GM12878 (cell line): ENCODE measurements at places on chromosomes 1 and 21. TPM values are rescaled to one million over a fixed set of nuclear protein-coding genes. Genes with fewer than 3 reads are reported as not detected.
A peak's percentile ranks its signal among the peaks of the same experiment; 100 is the strongest.

- H3K27ac ChIP-seq = no peak overlapping the region
- DNase-seq = no peak
- peaks cover 5% of the 10 kb centered on the region for H3K36me3 ChIP-seq
- no peaks in the 10 kb centered on the region for H3K27me3 ChIP-seq
Measured at GRCh38 chr1:24828887-24829192, 83.6 kb downstream of the CLIC4 start.

DNA sequence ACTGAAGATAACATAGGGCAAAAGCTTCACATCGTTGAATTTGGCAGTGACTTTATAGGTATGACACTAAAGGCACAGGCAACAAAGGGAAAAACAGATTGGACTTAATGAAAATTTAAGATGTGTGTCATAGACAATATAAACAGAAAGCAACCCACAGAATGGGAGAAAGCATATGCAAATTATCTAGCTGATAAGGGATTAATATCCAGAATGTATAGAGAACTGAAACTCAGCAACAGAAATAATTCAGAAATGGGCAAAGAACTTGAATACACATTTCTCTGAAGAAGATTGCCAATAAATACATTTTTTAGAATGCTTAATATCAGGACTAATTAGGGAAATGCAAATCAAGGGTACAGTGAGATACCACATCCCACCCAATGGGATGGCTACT is 55.2 kb upstream of the ANGPTL1 start:
- H3K27me3 ChIP-seq = no peaks in the 10 kb centered on the region
- no peak overlapping the region for H3K4me3 ChIP-seq
- no peak overlapping the region for H3K27ac ChIP-seq

DNA sequence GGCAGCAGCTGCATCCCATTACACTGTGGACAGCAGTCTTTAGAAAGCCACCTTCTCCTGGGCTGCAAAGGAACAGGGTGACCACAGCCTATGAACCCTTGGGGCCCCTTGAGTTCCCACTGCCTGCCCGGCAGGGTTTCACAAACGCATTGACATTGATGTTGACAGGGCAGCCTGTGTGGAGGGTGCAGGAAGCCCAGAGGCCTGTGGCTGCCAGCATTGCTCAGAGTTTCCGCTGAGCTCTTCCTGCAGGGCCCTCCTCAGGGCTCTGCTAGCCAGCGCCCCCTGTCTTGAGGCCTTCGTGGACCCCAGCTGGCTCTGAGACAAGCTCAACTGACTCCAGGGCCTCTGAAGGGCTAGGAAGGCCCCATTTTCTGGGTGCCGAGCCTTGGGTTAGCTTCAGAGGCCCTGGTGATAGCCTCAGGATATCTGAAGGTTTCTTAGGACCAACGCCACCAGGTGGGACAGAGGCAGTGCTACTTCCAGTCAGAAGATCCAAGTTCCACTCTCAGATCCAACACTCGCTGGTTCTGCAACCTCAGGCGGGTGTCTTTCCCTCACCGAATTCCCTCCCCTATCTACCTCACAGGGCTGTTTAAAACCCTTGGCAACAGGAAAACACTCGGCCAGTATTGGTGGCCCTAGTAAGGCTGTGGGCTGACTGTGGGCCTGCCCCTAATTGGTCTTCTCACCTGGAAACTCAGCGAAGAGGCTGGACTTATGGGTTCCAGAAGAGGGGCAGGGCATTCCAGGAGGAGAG is 27.2 kb upstream of the EPS8L3 start:
- peaks cover 11% of the 10 kb centered on the region for H3K4me1 ChIP-seq
- no peak overlapping the region for H3K4me3 ChIP-seq
- peak; percentile 23 for DNase-seq
- peak overlapping the region; percentile 22 for H3K27ac ChIP-seq
- H3K27me3 ChIP-seq = no peaks in the 10 kb centered on the region; the same call in 1 of the 2 replicates

DNA sequence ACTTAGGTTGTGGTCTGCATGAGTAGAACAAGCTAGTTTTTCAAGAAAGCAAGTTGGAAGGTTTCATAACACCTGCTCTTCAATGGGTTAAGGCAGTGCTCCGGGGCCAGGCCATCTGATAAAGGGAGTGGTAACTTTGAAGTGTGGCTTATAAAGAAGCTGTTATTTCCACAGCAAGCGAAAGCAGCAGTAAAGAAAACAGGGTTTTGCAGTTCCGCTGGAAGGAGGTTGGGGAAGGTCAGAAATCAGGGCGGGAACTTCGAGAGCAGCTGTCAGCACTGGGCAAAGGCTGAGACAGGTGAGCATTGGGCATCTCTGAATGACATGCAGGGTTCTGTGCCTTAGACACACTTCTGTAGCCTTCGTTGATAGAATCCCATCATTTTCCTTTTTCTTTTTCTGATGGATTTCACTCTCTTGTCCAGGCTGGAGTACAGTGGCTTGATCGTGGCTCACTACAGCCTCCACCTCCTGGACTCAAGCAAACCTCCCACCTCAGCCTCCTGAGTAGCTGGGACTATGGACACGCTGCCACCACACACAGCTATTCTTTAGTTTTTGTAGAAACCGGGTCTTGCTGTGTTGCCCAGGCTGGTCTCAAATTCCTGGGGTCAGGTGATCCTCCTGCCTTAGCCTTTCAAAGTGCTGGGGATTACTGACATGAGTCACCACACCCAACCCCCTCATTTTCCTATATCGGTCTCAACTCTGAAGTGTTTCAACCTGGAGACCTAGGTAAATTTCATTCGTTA is 20.5 kb downstream of the TMEM51 start:
- no peaks in the 10 kb centered on the region for H3K27me3 ChIP-seq
- no peak overlapping the region for H3K4me3 ChIP-seq
- H3K4me1 ChIP-seq = peaks cover 47% of the 10 kb centered on the region
- DNase-seq = no peak

- DNase-seq = peak; percentile 69
- no peaks in the 10 kb centered on the region for H3K36me3 ChIP-seq
- H3K27me3 ChIP-seq = no peaks in the 10 kb centered on the region
Measured at GRCh38 chr1:117061986-117062415, 1.9 kb downstream of the TTF2 start.

GRCh38 chr1:229757226-229757625 is 131.2 kb downstream of the URB2 start:
- no peaks in the 10 kb centered on the region for H3K4me1 ChIP-seq
- H3K36me3 ChIP-seq = no peaks in the 10 kb centered on the region
- H3K4me3 ChIP-seq = no peak overlapping the region
- no peak for DNase-seq

- H3K4me1 ChIP-seq = peaks cover 6% of the 10 kb centered on the region
- H3K27me3 ChIP-seq = no peaks in the 10 kb centered on the region
- H3K4me3 ChIP-seq = no peak overlapping the region
Measured at GRCh38 chr1:114122941-114123618, 30.6 kb downstream of the SYT6 start.

DNA sequence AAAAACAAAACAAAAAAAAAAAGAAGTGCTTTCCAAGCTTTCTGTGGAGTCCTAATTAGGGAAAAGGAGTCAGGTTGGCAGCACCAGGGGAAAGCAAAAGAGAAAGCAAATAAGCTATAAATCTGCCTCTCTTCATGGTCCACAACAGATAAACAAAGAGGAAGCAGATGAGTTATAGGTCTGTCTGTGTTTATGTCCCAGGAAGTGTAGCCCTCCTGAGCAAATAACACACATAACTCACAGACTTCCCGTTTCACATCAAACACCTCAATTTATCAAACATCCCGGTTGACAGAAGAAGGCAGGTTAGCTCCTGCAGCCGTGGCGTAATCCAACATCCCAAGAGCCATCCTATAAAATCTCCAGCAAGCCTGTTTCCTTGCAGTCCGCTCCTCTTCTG is 5.6 kb upstream of the SLC2A5 start:
- H3K27ac ChIP-seq = peak overlapping the region; percentile 66
- H3K4me3 ChIP-seq = peak overlapping the region; percentile 16; the same call in 1 of the 2 replicates
- H3K4me1 ChIP-seq = peaks cover 42% of the 10 kb centered on the region
- H3K27me3 ChIP-seq = no peaks in the 10 kb centered on the region
- H3K36me3 ChIP-seq = no peaks in the 10 kb centered on the region
- peak; percentile 27 for DNase-seq

DNA sequence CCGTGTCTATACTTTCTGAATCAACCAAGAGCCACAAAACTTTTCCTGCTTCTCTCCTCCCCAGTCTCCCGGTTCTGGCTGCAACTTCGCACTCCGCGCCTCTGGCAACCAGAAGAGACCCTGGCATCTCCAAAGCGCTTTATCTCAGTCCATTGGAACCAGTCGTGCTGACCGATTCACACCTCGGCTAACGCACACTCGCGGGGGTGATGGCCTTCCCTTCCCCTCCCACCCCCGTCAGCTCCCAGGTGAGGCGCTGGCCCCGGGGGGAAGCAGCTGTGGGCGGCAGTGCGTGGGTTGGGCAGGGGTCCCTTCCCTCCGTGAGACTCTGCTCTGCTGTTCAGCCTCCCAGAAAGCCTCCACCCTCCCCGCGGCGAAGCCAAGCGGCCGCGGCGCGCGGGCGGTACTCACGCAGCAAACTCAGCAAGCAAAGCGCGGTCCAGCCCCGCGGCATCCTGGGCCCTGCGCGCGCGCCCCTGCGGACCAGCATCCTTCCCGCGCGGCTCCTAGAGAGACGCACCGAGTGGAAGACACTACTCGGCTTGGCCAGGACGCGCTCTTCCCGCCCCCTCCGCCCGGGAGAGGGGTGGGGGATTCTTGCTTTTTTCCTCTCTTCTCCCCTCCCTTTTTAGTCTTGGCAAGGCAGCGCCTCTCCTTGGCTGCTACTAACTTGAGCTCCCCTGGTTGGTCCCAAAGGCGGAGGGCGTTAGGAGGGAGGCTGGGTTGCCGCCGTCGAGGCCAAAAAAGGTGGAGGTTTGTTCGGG is at the start of gene CD34:
CD34 (minus strand) TSS at position 535 of the 764 bp plus-strand sequence; CDS start at position 490, 45 bp downstream.
- no peak within 1 kb of the TSS for H3K4me3 ChIP-seq
- no peak within 1 kb of the TSS for H3K27ac ChIP-seq
- no peaks in the 10 kb centered on the region for H3K4me1 ChIP-seq
- H3K27me3 ChIP-seq = peaks cover 26% of the 10 kb centered on the region
- no peaks in the 10 kb centered on the region for H3K36me3 ChIP-seq
- DNase-seq = no peak

GRCh38 chr1:162706606-162707005 is 74.3 kb downstream of the DDR2 start:
- H3K4me1 ChIP-seq = no peaks in the 10 kb centered on the region
- no peak overlapping the region for H3K27ac ChIP-seq
- no peak for DNase-seq
- no peak overlapping the region for H3K4me3 ChIP-seq
- no peaks in the 10 kb centered on the region for H3K27me3 ChIP-seq
- no peaks in the 10 kb centered on the region for H3K36me3 ChIP-seq

GRCh38 chr1:193569096-193569982 is 382.9 kb upstream of the B3GALT2 start:
- H3K4me1 ChIP-seq = no peaks in the 10 kb centered on the region
- DNase-seq = no peak
- H3K4me3 ChIP-seq = no peak overlapping the region
- no peaks in the 10 kb centered on the region for H3K36me3 ChIP-seq
- H3K27ac ChIP-seq = no peak overlapping the region

- H3K36me3 ChIP-seq = no peaks in the 10 kb centered on the region
- DNase-seq = no peak
- H3K27ac ChIP-seq = no peak overlapping the region
Measured at GRCh38 chr1:39656391-39656790, 15.5 kb downstream of the NT5C1A start.

DNA sequence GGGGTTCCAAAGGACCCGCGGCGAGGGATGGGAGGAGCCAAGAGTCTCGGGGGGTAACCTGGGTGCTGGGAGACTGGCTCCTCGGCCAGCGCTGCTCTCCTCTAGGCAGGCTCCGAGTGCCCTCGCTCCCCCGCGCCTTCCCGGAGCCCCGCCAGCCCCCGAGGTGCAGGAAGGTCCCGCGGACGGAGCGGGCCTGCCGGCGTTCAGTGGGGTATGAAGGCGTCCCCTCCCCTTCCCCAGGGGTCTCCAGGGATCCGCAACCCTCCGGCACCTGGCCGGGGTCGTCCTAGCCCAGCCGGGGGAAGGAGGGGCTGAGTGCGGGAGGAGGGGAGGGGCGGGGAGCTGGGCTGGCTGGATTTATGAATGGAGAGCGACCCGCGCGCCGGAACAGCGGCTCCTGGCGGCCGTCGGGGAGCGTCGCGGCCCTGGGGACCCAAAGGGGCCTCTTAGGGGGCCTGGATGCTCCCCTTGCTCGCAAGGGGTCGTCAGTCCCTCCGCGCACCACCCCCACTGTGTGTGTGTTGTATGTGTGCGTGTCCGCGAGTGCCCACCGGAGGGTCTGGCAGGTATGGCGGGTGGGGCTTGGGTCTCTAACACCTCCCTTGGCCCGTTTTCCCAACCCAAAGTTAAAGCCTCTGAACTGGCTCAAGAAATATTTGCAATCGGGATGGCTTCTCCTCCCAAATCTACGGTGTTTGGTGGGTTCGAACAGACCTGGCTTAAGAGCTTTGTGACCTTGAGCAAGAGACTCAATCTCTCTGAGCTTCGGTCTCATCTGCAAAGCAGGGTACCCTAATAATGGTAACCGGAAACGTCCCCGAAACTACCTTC is 642 bp downstream of the HCRTR1 start:
- no peak for DNase-seq
- H3K36me3 ChIP-seq = no peaks in the 10 kb centered on the region
- no peak overlapping the region for H3K27ac ChIP-seq
- H3K4me3 ChIP-seq = no peak overlapping the region
- no peaks in the 10 kb centered on the region for H3K27me3 ChIP-seq

DNA sequence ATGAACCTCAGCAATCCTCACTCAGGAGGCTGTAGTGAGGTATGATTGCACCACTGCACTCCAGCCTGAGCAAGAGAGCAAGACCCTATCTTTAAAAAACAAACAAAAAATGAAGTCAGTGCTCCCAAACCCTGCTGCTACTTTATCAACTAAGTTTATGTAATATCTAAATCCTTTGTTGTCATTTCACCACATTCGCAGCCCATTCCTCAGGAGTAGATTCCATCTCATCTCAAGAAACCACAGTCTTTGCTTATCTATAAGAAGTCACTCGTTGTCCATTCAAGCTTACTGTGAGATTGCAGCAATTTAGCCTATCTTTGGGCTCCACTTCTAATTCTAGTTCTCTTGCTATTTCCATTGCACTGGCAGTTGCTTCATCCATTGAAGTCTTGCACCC is 44.3 kb upstream of the RGL1 start:
- DNase-seq = no peak
- no peaks in the 10 kb centered on the region for H3K27me3 ChIP-seq
- H3K27ac ChIP-seq = no peak overlapping the region

DNA sequence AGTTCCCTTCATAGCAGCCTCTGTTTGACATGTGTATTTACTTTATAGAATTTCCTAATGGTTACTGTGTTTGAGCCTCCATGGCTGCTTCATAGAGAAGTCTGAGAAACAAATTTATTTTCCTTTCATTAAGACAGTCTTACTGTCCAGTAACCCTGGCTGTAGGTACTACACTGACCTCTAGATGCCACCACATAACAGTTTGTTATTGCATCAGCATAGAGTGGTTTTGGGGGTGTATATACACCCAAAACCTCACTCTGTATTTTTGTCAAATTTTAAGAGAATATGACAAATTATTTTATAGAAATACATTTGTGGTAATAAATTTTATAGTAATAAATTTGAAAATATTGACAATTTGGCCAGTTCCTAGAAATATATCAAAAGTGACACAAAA is 57.3 kb downstream of the OBSCN start:
- H3K27me3 ChIP-seq = no peaks in the 10 kb centered on the region
- no peak for DNase-seq
- no peaks in the 10 kb centered on the region for H3K36me3 ChIP-seq

GRCh38 chr1:3679098-3679555 is 26.8 kb downstream of the TP73 start:
- H3K36me3 ChIP-seq = no peaks in the 10 kb centered on the region; the same call in 1 of the 2 replicates
- no peak overlapping the region; the same call in 1 of the 2 replicates for H3K27ac ChIP-seq
- no peak overlapping the region for H3K4me3 ChIP-seq
- DNase-seq = no peak
- peaks cover 54% of the 10 kb centered on the region for H3K4me1 ChIP-seq
- H3K27me3 ChIP-seq = no peaks in the 10 kb centered on the region

ZNF593OS gene
- 0.96 and 1.1 TPM in 2 replicates for polyA plus RNA-seq

LCE1E gene
- polyA plus RNA-seq = 6.6 TPM in 2 replicates

ABCA4 gene
- 0.16 TPM in 2 replicates for polyA plus RNA-seq

ADGRB2 gene
- polyA plus RNA-seq = 0.08 TPM in 1 of 2 replicates, not detected in the other

F13B gene
- polyA plus RNA-seq = not detected in 2 replicates

SWT1 gene
- 1.9 and 2.3 TPM in 2 replicates for polyA plus RNA-seq
